Right lung (tissue), 10 donors: ENCODE measurements at places on chromosomes 2 and 18.

DNA sequence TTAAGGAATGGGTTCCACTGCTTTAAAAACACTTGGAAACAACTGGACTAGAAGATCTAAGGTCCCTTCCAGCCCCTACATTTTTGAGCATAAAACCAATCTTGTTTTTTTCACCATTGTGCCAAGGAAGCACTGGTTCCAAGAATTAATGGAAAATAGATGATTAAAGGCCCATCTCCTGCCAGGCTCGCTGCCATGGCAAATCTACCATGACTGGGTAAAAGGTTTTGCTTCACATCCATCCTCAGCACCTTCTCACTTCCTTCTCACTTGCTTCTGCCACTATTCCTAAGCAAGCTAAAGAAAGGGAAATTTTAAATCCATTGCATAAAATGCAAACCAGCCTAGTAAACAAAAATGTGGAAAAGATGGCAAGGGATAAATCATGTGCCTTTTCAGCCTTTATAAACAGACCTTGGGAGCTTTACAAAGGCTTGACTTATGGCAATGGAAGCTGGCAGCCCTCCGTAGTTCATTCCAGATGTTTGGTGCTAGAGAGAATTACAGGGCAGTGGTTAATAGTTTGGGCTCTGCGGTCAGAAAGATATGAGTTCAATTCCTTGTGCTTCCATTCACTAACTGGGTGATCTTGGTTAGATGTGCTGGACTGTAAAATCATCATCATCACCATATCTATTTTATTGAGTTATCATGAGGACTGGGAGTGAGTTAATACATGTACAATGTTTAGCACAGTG is 27.0 kb upstream of the ST3GAL5 start:
- DNase-seq, result no peak

DNA sequence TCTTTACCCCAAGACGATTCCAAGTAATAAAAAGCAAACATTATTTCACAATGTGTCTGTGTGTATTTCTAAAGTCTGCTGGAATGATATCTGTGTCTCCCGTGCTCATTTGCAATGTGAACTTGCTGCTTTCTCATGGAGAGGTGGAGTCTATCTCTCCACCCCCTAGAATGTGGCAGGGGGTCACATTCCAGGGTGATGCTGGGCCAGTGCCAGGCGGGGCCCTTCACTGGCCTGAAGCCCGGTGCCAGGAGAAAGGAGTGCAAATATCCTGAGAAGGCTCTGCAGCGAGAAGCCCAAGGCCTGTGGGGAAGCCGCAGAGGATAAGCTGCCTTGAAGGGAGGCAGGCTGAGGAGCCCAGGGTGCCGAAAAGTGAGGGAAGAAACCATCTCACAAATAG is 26.8 kb upstream of the LDLRAD4 start:
- peak; percentile 30 for DNase-seq

DNA sequence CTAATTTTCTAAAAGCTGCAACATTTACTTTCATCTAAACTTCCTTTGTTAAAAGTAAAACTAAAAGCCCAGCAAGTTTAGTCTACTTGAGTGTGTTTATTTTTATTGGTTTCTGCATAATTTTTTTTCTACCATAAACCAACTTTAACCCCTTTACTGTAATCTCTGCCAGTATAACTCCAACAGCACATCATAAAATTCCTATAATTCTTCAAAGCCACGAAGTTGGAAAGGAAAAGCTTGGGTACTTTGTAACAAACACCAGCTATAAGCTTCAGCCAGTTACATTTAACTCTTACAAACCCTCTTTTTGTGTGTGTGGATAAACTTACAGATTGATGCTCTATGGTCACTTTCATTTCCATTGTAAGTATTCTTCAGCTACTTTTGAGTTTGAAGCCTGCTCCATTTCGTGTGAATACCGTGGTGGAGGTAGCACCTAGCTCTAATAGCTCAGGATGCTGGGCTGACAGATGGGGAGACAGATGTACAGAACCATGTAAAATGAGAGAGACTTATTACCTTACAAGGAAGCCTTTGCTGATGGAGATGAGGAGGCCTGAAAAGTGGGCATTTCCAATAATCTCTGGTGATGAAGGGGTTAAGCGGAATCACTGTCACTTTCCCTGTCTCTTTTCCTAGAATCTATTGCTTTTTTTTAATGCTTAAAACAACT is 42.5 kb downstream of the ZEB2 start:
- DNase-seq, result peak; percentile 69

DNA sequence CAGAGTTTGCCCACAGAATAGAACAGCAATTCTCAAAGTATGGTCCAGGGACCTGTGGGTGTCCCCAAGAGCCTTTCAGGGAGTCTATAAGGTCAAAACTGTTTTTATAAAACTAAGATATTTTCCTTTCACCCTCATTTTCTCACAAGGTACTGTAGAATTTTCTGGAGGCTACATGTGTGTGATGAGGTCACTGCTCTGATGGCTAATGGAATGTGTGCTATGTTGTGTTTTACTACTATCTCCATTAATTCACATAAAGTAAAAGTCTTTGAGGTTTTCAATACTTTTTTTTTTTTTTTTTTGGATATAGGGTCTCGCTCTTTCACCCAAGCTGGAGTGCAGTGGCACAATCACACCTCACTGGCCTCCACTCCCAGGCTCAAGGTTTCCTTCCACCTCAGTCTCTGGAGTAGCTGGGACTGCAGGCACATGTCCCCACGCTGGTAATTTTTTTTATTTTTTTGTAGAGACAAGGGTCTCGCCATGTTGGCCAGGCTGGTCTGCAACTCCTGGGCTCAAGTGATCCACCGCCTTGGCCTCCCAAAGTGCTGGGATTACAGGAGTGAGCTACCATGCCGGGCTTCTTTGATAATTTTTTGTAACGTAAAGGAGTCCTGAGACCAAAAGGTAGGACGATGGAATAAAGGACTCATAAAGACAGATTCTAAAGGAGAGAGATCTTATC is 1.8 kb downstream of the TRABD2A start:
- DNase-seq, result no peak

DNA sequence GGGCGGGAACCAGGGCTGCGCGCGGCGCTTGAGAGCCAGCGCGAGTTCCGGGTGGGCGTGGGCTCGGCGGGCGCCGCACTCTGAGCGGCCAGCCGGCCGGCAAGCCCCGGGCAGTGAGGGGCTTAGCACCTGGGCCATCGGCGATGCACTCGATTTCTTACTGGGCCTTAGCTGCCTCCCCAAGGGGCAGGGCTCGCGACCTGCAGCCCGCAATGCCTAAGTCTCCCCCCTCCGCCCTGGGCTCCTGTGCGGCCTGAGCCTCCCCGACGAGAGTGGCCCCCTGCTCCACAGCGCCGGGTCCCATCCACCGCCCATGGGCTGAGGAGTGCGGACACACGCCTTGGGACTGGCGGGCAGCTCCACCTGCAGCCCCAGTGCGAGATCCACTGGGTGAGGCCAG is 36.5 kb upstream of the MAP2 start:
- DNase-seq, result no peak

DNA sequence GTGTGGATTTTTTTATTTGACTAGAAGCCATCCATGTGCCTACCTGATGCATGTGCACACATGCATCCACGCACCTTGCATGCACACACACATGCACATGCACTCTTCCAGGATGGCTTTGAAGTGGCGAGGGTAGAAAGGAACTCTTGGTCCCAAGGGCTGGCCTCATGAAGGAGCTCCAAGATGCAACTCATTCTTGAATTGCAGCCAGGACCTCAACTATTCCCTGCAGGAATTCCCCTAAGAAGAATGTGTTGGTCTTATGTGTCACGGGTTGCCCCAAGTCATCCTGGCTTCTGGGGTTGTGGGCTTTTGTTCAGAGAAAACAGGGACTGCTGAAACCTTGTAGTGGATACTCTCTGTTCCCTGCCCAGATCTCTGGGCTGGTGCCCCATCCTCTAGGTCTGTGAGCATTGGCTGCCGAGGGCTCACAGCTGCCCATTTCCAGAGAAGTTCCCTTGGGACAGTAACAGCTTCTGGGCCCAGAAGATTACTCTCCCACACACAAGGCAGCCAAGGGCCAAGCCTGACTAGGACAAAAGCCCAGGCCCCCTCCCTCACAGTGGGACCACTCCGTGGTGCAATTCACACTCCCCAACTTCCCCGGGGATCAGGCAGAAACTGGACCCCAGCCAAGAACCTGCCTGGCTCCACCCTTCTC is 137.6 kb downstream of the COPS8 start:
- no peak for DNase-seq

DNA sequence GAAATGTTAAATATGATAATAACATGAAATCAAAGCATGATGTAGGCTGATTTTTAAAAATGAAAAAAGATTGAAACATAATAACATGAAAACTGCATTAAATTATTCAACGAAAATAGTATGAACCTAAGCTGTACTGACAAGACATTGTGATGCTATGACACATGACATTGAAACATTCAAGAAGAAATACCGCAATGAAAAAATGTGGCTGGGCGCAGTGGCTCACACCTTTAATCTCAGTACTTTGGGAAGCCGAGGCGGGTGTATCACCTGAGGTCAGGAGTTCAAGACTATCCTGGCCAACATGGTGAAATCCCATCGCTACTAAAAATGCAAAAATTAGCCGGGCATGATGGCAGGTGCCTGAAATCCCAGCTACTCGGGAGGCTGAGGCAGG is 14.6 kb downstream of the CXCR1 start:
- DNase-seq, result no peak

DNA sequence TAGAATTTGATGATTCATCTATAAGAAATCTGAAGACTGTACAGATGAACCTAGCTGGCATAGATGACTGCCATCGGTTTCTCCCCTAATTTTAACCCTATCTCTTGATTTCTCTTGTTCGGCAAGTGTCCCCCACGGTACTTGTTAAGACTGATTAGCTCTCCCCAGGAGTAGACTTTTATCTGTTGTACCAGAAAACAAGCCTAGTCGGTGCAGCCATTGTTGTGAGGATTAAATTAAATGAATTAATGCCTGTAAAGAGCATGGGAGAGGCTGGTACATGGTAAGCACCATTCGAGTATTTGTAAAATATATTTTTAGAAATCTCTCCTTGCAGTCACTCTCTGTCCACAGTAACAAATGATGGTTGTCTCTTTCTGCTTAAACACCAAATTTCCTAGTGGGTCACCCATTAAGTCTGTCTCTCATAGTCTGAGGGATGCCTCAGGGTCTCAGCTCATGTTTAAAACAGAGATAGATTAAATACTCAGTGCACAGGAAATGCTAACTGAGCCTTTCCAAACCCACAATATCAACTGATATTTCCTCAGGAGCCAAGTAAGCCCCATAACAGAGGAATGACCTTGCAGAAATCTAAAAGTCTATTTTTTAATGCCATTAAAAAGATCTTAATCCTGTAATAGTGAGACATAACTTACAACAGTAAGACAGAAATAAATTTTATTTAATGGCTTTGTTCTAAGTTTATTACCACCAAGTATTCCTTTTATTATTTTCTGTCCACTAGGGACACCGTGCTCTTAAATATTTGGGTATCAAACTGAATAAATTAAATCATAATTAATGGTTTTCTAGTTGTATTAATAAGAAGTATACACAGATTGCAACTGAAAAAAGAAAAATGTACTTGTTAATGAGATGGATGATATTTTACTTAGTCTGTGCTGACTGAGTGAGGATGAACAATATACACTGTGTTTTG is 2.9 kb upstream of the B4GALT6 start:
- DNase-seq, result no peak

- no peak for DNase-seq
Measured at GRCh38 chr2:238974501-238975166, 126.7 kb downstream of the TWIST2 start.

- DNase-seq, result no peak
Measured at GRCh38 chr2:187509667-187510417, 44.4 kb downstream of the TFPI start.

GRCh38 chr2:37215250-37215649 is 16.1 kb downstream of the CEBPZ start:
- no peak for DNase-seq

DNA sequence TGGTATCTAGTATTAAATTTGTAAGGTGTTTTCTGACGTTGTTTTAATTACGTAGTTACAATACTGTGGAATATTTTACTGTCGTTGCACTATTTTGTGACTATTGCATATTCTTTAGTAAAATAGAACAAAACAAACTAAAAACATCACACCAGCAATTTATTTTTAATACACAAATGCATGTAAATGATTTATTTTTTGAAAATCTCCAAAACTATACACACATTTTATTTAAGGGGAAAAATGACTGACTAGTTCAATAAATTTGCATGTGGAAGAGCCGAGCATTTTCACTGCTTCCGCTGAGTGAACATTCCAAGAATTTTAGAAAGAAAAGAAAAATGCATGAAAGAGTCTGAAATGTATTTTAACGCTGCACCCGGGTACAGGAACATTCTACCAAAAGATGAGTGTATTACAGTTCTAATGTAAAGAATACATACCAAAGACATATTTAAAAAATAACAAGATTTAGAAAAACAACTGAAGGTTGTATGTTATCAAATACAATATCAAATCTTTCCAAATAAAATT is 257.7 kb downstream of the MEIS1 start:
- DNase-seq, result no peak

GRCh38 chr2:236264256-236264655 is at the start of gene ASB18:
Gene ASB18 (minus strand): TSS chr2:236264406. CDS start chr2:236264345, 61 bp downstream.
- no peak for DNase-seq

- no peak for DNase-seq
Measured at GRCh38 chr2:201420442-201421113, 30.7 kb downstream of the TRAK2 start.

DNA sequence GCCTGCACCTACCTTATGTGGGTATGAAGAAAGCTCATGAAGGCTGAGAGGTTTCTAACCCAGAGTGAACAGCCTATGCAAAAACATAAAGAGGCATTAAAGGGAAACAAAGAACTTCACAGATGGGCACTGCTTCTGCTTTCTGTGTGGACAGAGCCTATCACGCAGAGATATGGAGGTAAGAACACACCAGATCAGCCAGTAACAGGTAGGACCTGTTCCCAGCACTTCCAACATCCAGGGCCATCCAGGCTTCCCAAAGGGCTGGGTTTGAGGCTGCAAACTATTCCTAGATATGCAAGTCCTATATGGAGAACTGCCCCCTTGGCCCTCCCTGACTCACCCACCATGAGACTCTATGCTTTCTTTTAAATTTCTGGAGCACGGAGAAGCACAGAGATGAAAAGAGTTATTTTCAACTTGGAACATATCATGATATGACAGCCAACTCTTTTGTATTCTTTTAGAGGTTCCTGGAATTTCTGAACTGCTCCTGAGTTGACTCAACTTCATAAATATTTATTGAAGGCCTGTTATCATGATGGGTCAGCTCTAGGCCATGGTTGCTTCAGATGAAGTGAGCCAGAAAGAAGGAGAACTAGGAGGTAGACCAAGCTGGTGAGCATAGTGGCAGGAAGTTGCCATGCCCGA is 77.4 kb upstream of the PPP1CB start:
- no peak for DNase-seq

DNA sequence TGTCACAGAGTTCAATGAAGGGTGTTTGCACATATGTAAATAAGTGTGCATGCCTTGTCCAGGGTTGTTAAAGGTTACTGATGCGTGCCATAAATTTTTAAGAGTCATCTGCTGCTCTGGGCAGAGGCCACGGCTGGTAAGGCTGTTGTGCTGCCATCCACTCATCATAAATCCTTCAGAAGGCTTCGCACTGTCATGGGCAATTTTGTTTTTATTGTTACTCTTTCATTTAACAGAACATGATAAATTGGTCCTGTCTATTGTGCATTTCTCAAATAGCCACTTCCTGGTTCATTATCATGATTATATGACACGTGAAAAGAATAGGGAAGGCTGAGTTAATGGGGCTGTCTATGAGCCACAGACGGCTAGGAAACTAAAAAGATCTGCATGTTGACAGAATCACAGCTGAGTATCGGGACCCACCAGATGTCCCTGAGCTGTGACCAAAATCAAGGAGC is 634.3 kb upstream of the SOX11 start:
- no peak for DNase-seq
